ENCODE measurements at places on chromosomes 2 and 18.

- no peak for DNase-seq
Observed at GRCh38 chr2:3377279-3377611, 373 bp downstream of the EIPR1 start.

GRCh38 chr2:239164335-239164871, 236.4 kb downstream of the HDAC4 start:
- no peak for DNase-seq

DNA sequence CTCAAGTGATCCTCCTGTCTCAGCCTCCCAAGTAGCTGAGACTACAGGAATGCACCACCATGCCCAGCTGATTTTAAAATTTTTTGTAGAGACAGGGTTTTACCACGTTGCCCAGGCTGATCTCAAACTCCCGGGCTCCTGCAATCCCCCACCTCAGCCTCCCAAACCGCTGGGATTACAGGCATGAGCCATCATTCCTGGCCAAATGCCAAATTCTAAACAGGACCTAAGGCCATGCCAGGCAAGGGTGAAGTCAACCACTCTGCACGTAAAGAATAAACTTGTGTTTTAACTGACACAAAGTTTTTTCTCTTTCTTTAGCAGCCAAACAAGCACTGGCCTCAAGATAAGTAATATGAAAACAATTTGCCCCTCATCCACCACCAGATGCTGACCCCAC, 37.4 kb upstream of the SATB2 start:
- no peak for DNase-seq

DNA sequence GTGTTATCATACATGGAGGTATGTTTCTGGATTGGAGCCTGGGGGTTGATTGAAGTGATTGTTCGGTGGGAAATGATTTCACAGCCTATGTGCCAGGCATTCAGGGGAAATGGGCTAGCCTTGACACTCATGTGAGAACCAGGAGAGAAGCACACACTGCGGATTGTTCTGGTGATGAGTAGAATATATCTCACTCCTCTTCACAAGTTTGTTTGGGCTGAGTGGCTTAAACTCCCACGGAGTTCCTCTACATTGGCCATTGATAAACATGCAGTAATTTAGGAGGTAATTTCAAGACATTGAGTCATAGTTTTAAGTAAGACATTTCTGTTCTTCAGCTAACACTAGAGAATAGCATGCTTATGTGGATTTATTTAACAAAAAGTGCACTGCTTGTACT, 498.9 kb upstream of the NETO1 start:
- DNase-seq, result no peak

- DNase-seq, result no peak
Observed at GRCh38 chr18:27687351-27687979, 489.5 kb downstream of the CDH2 start.

DNA sequence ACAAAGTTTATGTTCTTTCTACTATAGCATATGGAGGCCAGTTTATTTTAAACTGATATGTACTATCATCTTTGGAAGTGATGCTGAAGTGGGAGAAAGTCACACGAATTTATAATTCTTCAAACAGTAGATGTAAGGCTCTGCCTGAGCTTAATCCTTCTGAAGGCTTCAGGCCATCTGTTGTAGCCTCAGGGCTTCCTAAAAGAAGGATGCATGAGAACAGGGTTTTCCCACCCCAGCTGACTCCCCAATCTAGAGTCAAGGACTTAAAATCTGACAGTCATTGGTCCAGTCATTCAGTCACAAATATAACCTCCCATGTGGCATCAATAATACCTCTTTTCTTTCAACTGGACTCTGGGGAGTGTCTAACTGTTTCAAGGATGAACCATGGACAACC, 330.5 kb downstream of the KCNS3 start:
- DNase-seq, result no peak

GRCh38 chr2:152407204-152407721, 72.3 kb downstream of the FMNL2 start:
- DNase-seq, result no peak

GRCh38 chr2:206521115-206521514, 77.8 kb downstream of the ADAM23 start:
- DNase-seq, result no peak

- DNase-seq, result no peak
Observed at GRCh38 chr2:186603286-186603685, 13.4 kb downstream of the ITGAV start.

DNA sequence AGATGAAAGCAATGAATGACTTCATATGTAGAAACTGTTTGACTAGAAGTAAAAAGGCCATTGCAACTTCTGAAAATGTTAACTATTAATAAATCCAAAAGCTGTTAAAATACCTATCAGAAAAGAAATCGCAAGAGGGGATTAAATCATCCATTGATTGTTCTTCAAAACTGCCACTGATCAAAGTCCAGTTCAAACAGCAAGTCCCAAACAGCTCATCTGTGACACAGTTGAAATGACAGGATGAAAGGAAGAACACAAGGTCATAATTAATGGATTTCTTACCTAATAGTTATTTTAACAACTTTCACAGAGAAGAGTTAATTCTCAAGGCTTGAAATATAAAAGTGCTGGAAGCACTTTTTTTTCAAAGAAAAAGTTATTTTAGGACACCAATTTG, 90.4 kb downstream of the SESTD1 start:
- DNase-seq, result no peak

DNA sequence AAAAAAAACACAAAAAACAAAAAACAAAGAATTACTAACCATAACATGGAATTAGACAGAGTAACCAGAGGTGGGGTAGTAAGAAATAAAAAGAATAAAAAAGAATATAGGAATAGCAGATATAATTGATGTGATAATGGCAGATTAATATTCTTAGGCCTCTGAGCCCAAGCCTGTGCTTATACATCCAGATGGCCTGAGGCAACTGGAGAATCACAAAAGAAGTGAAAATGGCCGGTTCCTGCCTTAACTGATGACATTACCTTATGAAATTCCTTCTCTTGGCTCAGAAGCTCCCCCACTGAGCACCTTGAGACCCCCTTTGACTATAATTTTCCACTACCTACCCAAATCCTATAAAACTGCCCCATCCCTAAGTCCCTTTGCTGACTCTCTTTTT, 95.1 kb upstream of the MSH6 start:
- DNase-seq, result no peak

DNA sequence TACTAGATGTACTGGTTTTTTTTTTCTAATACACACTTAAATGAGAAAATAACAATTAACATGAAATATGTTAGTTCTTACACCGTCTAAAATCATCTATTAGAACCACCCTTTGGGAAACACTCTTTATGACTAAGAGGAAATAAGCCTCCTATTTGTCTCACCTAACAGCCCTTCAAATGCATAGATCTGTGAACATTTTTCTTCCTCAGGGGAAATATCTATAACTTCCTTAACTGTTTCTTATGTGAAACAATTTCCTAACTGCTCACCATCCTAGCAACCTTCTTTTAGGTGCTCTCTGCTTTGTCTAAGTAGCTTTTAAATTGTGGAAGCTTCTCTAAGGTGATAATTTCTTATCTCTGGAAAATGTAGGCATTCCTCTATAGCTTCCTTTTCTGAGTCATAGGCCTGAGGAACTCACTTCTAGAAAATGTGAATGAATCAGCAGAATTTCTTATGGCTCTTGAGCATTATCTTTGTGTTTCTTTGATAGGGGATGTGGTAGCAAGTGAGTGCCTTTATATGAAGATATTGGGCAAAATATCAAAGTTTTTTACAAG, 56.1 kb downstream of the CNTNAP5 start:
- no peak for DNase-seq

GRCh38 chr2:240289701-240290431, 145.6 kb upstream of the GPC1 start:
- DNase-seq, result no peak

DNA sequence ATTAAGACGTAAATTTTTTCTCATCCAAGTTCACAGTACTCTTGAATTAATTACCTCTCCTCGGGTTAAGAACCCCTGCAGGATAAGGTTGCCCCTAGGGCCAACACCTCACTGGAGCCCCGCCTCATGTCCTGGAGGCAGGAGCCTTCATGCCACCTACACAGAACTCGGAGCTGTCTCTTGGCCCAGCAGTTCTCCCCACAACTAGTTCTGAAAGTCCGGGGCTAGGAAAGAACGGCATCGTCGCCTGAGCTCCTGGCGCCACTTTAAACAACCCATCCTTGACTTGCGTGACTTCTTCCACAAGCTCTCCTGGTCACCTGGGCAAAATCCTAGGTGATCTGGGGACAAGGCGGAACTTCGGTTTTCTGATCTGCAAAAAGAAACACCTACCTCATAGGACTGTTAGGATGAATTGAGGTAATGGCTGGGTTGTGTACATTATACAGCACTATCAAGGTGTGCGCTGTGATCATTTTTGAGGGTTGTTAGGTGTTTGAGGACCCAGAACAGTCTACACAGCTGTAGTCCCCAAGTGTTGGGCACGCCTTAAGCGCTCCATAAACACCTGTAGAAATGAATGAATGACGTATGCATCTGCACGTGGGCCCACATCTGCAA, 641 bp upstream of the ITGA6 start:
- DNase-seq, result no peak

DNA sequence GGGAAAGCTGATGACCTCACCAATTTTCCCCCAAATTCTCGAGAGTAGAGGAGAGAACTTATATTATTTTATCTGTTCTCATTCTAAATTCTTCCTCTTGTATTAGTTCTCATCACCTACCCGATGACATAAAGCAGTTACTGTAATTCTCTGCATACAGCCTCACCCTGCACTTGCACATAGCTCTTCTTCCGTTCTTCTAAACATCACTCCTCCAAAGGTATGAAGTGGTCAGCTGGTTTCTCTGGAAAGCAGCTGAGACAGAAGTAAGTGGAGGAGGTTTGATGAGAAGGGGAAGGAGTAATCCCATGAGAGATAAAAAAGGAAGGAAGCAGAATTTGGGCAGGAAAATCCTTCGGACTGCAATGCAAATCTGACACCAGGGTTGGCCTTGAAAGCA, 39.0 kb downstream of the FBXO48 start:
- no peak for DNase-seq

- no peak for DNase-seq
Observed at GRCh38 chr2:201261471-201261870, 1.1 kb downstream of the CASP8 start.

DNA sequence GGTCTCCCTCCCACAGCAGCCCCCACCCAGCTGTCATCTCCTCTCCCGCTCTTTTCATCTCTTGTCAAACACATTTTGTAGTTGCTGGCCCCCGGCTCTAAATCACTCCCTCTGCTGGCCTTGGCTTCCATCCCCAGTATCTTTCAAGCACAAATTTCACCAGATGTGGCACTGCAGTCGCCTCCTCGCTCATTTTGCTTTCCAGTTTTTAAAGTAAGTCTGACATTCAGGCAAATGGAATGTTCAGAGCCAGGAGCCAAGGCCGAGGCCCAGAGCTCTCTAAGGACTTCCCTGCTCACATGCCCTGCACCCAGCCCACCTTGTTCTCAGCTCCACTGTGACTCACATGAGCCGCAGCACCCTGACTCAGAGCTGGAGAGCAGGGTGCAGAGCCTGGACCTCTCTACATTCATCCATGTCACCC, 158.4 kb downstream of the GALNT14 start:
- DNase-seq, result no peak

- DNase-seq, result no peak
Observed at GRCh38 chr2:47808614-47809013, 25.7 kb downstream of the MSH6 start.

GRCh38 chr2:193276988-193277387, 1082.3 kb upstream of the TMEFF2 start:
- DNase-seq, result no peak

DNA sequence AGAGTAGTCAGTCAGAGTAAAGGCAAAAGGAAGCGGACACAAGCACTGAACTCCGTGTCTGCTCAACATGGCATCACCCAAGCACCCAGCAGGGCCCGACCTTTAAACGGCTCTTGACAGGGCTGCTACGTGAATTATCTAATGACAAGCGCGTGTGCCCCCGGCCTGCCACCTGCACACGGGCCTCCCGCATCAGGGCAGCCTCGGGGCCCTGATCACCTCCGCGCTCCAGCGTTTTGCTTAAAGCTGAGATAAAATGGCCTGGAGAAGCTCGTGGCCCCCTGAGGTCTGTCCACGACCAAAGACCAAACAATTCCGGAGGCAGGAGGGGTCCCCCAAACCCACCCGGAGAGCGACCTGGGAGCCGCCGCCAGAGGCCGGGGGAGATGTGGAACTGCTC, 376 bp downstream of the NDUFA10 start:
- DNase-seq, result no peak

- no peak for DNase-seq
Observed at GRCh38 chr18:10402871-10403559, 51.4 kb upstream of the APCDD1 start.

GRCh38 chr18:46577546-46577945, 79.5 kb downstream of the LOXHD1 start:
- DNase-seq, result no peak

DNA sequence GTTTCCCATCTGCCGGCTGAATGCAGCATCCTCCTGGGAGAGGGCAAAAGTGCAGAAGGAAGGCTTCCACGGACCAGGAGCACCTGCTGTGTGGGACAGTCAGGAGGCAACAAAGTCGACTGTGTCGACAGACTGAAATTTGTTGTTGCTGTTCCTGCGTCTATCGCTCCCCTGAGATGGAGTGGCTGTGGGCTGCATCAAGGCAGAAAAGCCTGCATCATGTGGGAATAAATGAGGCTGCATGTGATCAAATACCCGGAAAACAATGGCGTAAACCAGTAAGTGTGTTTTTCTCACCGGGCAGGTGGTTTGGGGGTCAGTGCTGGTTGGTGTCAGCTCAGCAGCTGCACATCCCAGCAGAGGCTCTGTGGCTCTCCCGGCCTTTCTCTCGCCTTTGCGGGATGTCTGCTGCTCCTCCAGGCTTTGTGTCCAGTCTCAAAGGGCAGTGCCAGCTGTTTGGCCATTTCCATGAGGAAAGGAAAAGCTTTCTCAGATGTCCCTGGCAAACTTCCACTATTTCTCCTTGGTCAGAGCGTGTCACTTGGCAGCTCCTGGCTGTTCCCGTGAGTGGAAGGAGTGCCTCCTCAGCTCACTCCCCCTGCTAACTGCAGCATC, 262.4 kb downstream of the NDUFA10 start:
- DNase-seq, result no peak

DNA sequence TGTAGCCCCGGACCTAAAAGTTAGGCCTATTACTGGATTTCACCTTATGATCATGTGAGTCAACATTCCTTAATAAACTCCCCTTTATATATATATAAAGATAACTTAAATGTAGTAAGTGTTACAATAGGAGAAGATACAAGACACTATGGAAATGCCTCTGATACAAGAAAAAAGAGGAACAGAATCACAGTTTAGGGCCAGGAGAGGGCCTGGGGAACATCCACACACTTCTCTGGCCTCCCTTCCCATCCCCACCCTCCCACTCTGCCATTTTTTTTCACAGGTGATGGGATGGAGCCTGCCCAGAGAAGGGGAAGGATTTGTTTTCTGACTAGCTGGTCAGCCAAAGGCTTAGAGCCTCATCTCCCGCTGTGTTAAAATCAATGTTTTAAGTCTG, 6.4 kb downstream of the CDC42EP3 start:
- DNase-seq, result no peak

GRCh38 chr2:208363485-208363884, 43.1 kb upstream of the PTH2R start:
- no peak for DNase-seq

GRCh38 chr2:240875228-240876034, 6.8 kb downstream of the AGXT start:
- no peak for DNase-seq
